ENCODE measurements at places on chromosomes 1 and 21.

- no peak for DNase-seq
Measured at GRCh38 chr1:236654957-236655356, 31.3 kb upstream of the ACTN2 start.

GRCh38 chr21:29299916-29300806 is 1.4 kb downstream of the BACH1 start:
- peak; percentile 79 for DNase-seq

GRCh38 chr1:30868833-30869435 is 39.6 kb downstream of the SDC3 start:
- DNase-seq, result no peak

DNA sequence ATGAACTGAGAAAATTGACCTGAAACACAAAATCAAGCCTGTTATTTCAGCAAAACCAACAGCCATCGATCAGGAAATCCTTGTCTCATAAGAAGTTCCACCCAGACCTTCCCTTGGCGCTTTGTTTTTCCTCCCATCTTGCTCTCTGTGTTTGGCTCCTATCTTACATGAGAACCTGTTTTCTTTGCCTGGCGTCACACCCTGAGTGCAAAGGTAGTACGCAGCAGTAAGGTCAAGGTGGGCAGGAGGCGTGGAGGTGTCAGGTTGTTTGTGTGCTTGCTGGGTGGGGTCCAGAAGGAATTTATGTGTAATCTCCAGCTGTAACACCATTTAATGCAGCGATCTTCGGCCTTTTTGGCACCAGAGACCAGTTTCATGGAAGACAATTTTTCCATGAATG is 50.5 kb downstream of the C1orf21 start:
- no peak for DNase-seq

DNA sequence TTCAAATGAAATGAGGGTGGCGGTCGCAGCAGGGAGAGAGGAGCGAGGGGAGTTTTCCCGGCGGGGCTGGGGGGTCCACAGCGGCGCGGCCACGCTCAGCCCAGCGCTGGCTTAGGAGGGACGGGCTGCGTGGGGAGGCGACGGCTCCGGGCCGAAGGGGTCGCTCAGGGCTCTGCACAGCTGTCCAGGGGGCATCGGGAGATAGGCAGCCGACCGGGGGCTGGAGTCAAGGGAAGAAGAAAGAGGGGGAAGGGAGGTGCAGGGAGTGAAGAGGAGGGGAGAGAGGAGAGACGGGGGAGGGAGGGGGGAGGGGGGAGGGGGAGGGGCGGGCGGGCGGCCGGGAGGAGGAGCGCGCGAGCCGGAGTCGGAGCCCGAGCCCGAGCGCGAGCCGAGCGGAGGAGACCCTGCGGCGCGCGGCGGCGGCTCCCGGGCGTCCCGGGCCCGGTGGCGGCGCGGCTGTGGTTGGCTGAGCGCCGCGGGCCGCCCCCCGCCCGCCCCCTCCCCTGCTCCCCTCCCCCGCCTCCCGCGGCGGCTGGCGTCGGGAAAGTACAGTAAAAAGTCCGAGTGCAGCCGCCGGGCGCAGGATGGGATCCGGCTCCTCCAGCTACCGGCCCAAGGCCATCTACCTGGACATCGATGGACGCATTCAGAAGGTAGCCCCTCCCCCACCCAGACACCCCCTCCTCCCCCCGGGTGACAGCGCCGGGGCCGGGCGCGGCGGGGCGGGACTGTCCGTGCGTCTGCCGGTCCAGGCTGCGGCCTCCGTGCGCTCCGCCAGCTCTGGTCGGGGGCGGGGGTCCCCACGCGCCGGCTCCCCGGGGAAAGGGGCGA is at the start of gene PDE9A:
Gene PDE9A (plus strand): TSS at position 391 of the 831 bp plus-strand sequence. CDS start 194 bp downstream, at position 585.
- peak; percentile 65 for DNase-seq

GRCh38 chr1:89465201-89465600 is 59.4 kb upstream of the LRRC8B start:
- no peak for DNase-seq

- peak; percentile 59 for DNase-seq
Measured at GRCh38 chr1:19800076-19800804, 524 bp upstream of the TMCO4 start.

DNA sequence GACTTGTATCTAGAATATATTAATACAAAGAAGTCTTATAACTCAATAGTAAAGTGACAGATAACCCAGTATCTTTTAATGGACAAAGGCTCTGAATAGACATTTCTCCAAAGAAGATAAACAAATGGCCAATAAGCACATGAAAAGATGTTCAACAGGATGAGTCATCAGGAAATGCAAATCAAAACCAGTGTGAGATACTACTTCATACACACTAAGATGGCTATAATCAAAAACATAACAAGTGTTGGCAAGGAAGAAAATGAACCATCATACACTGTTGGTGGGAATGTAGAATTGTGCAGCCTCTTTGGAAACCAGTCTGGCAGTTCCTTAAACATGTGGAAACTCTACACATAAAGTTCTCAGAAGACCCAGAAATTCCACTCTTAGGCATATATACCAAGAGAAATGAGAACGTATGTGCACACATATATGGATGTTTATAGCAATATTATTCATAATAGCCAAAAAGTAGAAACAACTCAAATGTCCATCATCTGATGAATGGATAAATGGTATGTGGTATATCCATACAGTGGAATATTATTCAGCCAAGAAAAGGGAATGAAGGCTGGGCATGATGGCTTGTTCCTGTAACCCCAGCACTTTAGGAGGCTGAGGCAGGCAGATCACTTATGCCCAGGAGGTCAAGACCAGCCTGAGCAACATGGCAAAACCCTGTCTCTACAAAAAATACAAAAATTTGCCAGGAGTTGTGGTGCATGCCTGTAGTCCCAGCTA is 9.9 kb upstream of the MPL start:
- DNase-seq, result no peak

GRCh38 chr1:223845037-223845809 is 524 bp downstream of the TP53BP2 start:
- peak; percentile 52 for DNase-seq

DNA sequence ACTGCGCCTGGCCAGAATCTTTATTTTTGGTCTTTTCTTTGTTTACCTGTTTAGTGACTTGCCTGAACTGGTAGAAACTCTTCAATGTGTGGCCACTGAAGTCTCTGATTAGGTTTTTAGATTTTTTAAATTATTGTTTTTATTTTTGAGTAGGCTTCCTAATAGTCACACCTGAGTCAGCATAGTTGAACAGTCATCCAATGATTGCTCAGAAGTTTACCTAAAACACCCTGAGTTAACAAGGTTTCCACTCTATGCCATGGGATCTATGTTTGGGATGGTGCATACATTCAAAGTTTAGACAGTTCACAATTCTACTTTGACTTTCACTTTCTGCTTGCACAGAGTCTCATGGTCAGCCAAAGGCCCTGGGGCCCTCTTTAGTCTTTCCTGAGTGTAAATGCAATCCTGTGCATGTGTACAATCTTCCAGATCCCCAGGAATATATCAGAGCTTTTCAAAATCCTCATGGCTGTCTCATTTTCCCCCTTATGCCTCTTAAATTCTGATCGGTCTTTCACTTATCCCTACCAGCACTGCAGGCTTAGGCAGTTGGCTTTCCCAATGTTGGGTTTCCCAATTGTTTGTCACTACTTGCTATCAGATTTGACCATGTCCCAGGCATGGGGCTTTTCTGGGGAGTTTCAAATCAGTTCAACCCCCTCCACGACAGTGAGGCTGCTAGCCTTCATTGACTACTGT is 114.4 kb upstream of the RAB3GAP2 start:
- no peak for DNase-seq

DNA sequence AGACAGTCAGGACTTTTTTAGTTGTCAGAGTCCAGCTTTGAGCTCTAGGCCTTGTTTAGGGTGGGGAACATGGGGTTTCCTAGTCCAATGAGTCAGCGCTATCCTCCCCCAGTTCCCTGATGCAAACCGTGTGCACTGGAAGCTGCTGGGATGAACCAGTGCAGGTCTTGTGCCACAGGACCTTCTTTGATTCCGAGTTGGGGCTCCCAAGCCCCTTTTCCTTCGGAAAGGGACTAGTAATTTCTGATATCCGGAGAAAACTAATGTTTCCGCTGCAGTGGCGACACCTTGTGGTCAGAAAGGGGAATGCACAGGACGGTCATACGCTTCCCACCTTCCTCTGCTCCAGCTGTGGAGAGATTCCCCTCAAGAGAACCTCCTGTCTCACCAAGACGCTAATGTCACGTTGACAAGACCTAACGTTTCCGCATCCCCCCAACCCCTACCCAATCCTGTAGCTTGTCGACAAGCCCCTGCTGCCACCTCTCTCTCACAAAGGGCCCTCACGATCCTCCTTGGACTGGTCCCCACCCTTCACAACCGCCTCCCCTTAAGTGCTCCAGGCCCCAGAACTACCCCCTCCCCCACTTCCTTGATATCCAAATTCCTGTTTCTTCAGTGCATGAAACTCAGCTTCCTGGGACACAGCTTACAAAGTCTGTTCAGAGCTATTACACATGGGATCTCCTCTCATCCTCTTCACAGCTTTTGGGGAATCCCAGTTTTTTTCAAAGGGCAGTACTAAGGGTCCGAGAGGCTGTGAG is 30.9 kb downstream of the GPA33 start:
- peak; percentile 59 for DNase-seq

- peak; percentile 90 for DNase-seq
Measured at GRCh38 chr1:54407404-54408146, 1.4 kb upstream of the SSBP3 start.
